ENCODE measurements at places on chromosomes 5 and 9. TPM values are rescaled to one million over a fixed set of nuclear protein-coding genes. Genes with fewer than 3 reads are reported as not detected.

DNA sequence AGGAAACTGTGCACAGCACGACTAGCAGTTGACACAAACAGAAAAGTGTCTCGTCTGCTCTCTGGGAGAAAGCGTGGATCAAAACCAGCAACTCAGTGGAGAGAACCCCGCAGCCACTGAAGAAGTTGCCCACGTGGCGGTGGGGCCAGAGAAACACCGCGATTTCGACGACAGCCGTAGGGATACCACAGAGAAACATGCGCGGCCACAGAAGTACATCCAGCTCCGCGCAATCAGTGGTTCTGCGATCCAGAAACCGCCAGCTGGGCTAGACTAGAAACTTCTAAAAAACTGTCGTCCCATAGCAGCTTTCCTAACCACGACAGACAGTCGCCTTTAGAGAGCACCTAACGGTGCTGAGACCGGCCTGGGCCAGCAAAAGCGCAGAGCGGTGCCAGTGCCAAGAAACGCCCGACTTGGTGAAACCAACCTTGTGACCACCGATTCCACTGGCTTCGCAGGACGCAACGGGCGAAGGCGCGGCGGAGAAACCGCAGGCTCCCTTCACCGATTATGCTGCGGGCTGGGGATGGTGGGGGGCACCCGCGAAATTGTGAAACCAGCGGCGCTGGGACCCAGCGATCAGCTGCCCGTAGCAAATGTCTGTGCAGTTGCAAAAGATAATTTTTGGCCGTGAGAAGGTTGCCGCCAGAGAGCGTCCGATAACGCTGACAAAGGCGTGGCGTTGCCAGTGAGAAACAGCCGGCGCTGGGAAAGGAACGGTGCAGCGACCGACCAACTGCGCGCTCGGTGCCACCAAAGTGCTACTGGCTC, 2.7 kb upstream of the ANXA2R start:
- H3K27me3 ChIP-seq = no peaks in the 10 kb centered on the region
- DNase-seq = peak; percentile 57
- H3K4me1 ChIP-seq = no peaks in the 10 kb centered on the region
- peak overlapping the region; percentile 89 for H3K27ac ChIP-seq

DNA sequence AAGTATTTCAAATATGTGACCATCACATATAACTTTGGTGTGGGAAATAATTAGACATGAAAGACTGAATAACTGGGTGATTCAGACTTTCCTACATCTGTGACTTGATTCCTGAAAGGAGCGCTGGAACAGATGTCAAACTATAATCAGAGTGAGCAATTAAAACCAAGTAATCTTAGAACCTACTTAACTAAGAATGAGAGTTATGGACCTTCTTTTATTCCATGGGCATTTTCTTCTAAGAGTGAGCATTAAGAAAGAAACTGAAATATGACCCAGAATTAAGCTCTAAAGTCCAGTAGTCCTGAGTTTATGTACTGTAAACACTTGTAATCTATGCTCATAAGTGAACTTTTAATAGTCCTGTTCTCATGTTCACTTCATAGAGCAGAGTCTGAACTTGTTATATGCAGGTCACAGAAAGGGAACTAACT, 68.4 kb downstream of the PAM start:
- no peaks in the 10 kb centered on the region for H3K27me3 ChIP-seq
- no peaks in the 10 kb centered on the region for H3K4me1 ChIP-seq
- no peak for DNase-seq

DNA sequence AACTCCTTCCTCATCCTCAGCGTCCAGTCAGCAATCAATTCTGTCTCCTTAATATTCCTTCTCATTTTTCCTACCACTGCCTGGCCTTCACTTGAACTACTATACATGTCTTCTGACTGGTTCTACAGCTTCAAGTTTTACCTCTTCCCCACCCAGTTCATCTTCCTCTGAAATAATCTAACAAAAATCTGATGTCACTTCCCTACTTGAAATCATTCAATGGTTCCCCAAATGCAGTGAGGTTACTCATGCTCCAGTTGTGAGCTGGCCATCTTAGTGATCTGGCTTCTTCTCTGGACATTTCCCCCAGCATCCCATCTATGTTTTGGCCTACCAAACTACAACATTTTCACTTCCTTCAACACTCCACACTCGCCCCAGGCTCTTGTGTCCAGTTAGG, 14.9 kb upstream of the TMEM267 start:
- no peaks in the 10 kb centered on the region for H3K4me1 ChIP-seq
- H3K27ac ChIP-seq = no peak overlapping the region

GRCh38 chr9:119963258-119963797, 594.1 kb upstream of the BRINP1 start:
- H3K4me3 ChIP-seq = no peak overlapping the region
- H3K36me3 ChIP-seq = no peaks in the 10 kb centered on the region
- no peak overlapping the region for H3K27ac ChIP-seq
- H3K4me1 ChIP-seq = no peaks in the 10 kb centered on the region
- no peak for DNase-seq
- H3K27me3 ChIP-seq = no peaks in the 10 kb centered on the region

GRCh38 chr9:92122061-92122460, 6.8 kb upstream of the SPTLC1 start:
- no peaks in the 10 kb centered on the region for H3K36me3 ChIP-seq
- DNase-seq = no peak
- H3K27ac ChIP-seq = no peak overlapping the region
- no peaks in the 10 kb centered on the region for H3K27me3 ChIP-seq

REXO4 gene
- polyA plus RNA-seq = 12.8 TPM

TMEM245 gene
- polyA plus RNA-seq = 4.9 TPM

GMCL2 gene
- not detected for polyA plus RNA-seq

PCA3 gene
- 0.07 TPM for polyA plus RNA-seq

FOXI1 gene
- 0.38 TPM for polyA plus RNA-seq

GARNL3 gene
- polyA plus RNA-seq = 4.8 TPM
